ENCODE measurements at places on chromosomes 4 and X. TPM values are rescaled to one million over a fixed set of nuclear protein-coding genes. Genes with fewer than 3 reads are reported as not detected.

GRCh38 chrX:24619647-24620046 lies 27.5 kb downstream of the PCYT1B start:
- no peaks in the 10 kb centered on the region for H3K27me3 ChIP-seq
- no peak overlapping the region for H3K4me3 ChIP-seq
- no peak overlapping the region for H3K27ac ChIP-seq
- DNase-seq, result no peak
- no peaks in the 10 kb centered on the region for H3K36me3 ChIP-seq

BCORL1 gene
- 20.9 TPM for total RNA-seq

DNA sequence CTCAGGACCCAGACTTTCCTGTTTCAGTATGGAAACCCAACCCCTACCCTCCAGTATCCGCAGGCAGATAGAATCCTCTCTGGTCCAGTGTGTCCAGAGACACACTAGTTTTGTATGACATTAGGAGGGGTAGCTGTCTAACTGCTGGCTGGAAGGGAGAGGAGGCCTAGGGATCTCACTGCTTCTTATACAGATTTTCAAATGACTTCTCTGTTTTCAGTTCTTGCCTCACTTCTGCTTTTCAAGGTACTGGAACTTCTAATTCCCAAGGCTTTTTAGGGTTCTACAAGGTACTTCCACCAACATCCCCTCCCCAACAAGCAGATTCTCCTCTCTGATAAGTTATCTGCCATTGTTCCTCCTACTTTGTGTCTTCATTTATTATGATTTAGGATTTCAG lies 6.1 kb downstream of the SGCB start:
- H3K27ac ChIP-seq, result no peak overlapping the region
- H3K27me3 ChIP-seq, result no peaks in the 10 kb centered on the region
- no peak for DNase-seq
- H3K36me3 ChIP-seq, result peaks cover 47% of the 10 kb centered on the region
- H3K4me1 ChIP-seq, result peaks cover 18% of the 10 kb centered on the region

CPLX1 gene
- 5.6 TPM for total RNA-seq

DNA sequence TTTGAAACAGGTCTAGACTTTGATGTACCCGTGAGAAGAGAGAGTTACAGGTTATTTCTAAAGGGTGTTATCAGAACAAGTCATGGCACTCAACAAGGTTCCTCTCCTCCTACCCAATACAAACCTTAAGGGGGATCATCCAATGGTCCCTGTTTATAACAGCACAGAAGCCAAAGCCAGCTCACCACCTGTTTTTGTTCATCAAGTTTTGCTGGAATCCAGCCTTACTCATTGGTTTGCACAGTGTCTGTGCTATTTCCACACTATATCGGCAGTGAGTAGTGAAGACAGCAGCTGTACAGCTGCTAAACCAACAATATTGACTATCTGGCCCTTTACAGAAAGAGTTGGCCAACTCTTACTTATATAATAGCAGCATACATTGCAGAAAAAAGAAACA lies 262.1 kb upstream of the STS start:
- no peak overlapping the region for H3K27ac ChIP-seq
- H3K4me3 ChIP-seq, result no peak overlapping the region
- DNase-seq, result no peak
- H3K27me3 ChIP-seq, result no peaks in the 10 kb centered on the region

DNA sequence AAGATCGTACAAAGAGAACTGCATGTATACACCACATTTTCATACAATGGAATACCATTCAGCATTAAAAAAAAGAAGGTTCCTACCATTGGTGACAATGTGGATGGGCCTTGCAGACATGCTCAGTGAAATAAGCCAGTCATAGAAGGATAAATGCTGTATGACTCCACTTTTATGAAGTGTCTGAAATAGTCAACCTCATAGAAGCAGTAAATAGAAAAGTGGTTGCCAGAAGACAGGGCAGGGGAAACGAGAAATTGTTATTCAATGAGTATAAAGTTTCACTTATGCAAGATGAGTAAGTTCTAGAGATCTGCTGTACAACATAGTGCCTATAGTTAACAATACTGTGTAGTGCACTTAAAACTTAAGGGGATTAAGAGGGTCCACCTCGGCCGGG lies 257.5 kb upstream of the FTHL17 start:
- H3K4me3 ChIP-seq, result no peak overlapping the region
- H3K27me3 ChIP-seq, result no peaks in the 10 kb centered on the region
- no peak for DNase-seq
- no peaks in the 10 kb centered on the region for H3K4me1 ChIP-seq
- H3K36me3 ChIP-seq, result no peaks in the 10 kb centered on the region

DNA sequence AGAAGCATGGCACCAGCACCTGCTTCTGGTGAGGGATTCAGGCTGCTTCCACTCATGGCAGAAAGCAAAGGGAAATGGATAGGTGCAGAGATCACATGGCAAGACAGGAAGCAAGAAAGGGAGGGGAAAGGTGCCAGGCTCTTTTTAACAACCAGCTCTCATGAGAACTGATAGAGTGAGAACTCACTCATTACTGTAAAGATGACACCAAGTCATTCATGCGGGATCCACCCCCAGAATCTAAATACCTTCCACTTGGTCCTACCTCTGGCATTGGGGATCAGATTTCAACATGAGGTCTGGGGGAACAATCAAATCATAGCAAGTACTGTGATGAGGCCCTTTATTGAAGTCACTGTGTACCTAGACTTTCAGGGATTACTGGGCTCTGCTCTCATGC lies 72.0 kb upstream of the PRDM5 start:
- no peaks in the 10 kb centered on the region for H3K36me3 ChIP-seq

GRCh38 chrX:153648358-153649177 lies 1.6 kb downstream of the DUSP9 start:
- H3K36me3 ChIP-seq, result no peaks in the 10 kb centered on the region
- peak overlapping the region; percentile 14 for H3K4me3 ChIP-seq
- no peak overlapping the region for H3K27ac ChIP-seq
- no peak for DNase-seq

ASB11 gene
- total RNA-seq, result not detected

- peaks cover 16% of the 10 kb centered on the region for H3K4me1 ChIP-seq
- H3K27ac ChIP-seq, result no peak overlapping the region
- H3K4me3 ChIP-seq, result no peak overlapping the region
- H3K27me3 ChIP-seq, result no peaks in the 10 kb centered on the region
Observed at GRCh38 chr4:5776510-5776909, 65.5 kb downstream of the EVC start.

- no peak overlapping the region for H3K27ac ChIP-seq
- H3K36me3 ChIP-seq, result no peaks in the 10 kb centered on the region
- no peaks in the 10 kb centered on the region for H3K27me3 ChIP-seq
- no peak overlapping the region for H3K4me3 ChIP-seq
- DNase-seq, result no peak
- no peaks in the 10 kb centered on the region for H3K4me1 ChIP-seq
Observed at GRCh38 chr4:129561886-129562671, 466.1 kb downstream of the C4orf33 start.
